ENCODE measurements at places on chromosomes 2 and 18.

DNA sequence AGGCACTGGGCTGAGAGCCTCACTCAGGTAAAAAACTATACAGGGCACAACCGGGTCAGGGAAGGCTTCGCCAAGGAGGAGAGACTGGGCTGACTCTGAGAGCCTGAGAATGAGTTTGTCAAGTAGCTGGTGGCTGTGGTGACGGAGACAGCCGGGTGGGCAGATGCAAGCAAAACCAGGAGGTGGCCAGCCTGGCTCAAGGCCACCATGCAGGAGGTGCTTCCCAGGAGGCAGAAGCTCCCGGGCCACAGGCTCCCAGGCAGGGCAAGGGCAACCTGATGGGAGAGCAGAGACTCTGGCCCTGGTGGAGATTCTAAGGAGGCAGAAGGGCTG, 2.9 kb upstream of the INHBB start:
- no peak for DNase-seq

DNA sequence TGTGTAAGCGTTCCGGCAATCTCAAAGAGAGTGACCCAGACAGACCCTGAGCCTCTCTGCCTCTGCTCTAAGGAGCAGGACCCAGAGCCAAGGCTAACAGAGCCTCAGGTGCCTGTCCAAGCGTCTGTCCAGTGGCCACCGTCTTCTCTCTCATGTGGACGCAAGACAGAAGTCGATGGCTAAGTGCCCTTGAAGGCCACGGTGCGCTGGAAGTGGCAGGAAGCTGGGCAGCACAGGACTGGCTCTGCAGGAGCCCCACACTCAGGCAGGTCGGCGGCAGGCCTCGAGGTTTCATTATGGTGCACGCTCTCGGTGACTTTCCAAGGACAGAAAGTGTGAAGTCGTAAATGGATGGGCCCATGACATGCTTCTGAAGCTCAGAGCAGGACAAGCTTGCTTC, 49.1 kb downstream of the HDAC4 start:
- DNase-seq, result no peak

GRCh38 chr18:36624451-36625167, 204.2 kb downstream of the TPGS2 start:
- no peak for DNase-seq

DNA sequence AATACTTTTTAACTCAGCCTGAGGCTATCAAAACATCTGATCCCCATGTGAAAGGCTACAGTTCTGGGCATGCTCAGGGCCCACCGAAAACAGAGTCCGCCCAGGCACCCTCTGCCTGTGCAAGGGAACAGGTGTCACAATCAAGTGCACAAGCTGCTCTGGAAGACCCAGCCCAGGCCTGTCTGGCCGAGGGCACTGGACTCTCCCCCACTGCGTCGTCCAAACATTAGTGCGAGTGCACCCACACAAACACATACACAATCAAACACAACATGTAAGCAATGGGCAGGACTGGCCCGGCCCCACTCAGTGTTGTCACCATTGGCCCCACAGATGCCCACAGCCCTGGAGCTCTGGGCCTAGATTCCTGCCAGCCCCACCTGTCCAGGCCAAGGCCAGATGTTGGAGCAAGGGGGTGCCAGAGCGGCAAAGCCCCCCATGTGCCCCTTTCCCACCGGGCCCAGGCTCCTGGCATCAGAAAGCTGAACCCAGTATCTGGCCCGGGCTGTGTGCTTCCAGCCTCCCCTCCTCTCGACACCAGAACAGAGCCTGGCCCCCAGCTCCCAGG, 617 bp upstream of the ALPG start:
- no peak for DNase-seq

- DNase-seq, result no peak
Observed at GRCh38 chr2:126894585-126895182, 4.0 kb upstream of the TEX51 start.

- DNase-seq, result no peak
Observed at GRCh38 chr2:51846796-51847195, 814.9 kb upstream of the NRXN1 start.

- DNase-seq, result no peak
Observed at GRCh38 chr2:237310515-237311114, 103.3 kb downstream of the COL6A3 start.

DNA sequence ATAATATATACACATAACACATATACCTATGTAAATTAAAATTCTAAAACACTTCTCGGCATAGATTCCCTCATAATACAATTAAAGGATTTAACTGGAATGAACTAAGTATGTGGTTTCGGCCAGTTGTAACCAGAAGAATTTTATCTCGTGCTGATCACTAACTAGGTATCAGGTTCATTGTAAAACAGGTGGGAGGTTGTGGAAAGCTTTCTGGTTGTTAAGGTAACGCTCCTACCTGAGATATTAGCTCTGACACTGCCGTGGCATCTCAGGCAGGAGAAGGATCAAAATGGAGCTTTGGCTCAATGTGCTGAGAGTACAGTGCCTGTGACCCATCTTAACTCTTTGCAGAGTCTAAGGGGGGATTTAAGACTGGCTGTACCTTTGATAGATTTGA, 42.5 kb downstream of the SLC9A2 start:
- DNase-seq, result no peak

DNA sequence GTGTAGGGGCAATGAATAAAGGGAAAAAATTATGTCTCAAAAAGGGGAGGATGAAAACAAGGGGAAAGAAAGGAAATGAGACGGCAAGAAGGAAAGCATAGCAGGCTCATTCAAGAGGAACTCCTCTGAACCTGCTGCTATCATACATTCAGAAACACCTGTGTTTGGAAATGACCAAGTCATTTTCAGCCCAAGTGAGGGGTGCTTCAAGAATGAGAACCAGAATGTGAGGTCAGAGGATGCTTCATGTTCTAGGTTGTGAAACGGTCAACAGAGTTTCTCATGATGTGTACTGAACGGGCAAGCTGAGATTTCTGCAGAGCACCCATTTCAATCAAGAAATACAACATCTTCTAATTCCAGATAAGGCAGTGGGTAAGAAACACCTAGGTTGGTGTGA, 1367.2 kb upstream of the CELF4 start:
- no peak for DNase-seq

DNA sequence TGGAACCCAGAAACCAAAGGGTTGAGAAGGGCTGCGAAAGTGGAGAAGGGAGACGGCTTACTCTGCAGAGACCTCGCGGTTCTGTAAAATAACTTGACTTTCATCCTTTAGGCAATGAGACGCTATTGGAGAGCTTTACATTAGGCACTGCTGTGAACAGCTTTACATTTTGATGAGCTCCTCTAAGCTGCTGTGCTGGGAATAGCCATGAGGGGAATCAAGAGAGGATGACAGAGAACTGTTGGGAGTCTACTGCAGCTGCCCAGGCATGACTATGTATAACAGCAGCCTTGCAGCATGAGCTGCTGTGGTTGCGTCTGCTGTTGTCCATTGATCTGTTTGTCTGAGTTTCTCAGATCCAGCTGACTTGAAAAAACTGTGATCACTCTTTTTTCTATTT, 310.8 kb upstream of the MAP2 start:
- no peak for DNase-seq

- DNase-seq, result no peak
Observed at GRCh38 chr2:23947350-23947749, 7.1 kb downstream of the UBXN2A start.

- DNase-seq, result no peak
Observed at GRCh38 chr2:126885751-126886210, 12.9 kb upstream of the TEX51 start.

- no peak for DNase-seq
Observed at GRCh38 chr2:199085261-199085660, 372.5 kb downstream of the SATB2 start.

DNA sequence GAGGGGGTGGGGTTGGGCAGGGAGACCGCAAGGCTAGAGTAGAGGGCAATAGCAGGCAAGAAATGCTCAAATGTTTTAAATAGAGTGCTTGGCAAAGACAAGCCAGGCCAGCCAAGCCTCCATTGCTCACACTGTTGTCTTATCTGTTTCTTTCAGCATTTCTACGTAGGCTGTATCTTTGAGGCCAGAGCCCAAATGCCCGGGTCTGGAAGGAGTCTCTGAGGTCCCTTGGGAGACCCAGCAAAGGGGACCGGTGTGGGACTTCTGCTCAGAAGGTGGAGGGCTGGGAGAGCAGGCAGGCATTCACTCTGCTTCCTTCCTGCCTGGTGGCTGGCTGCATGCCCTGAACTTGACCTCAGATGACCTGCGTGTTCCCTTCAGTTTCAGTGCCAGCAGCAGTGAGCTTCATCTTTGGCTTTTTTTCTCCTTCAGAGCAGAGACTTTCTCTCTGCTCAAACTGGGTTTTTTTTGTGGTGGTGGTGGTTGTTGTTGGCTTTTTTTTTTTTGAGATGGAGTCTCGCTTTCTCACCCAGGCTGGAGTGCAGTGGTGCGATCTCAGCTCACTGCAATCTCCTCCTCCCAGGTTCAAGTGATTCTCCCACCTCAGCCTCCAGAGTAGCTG, 13.7 kb upstream of the TET3 start:
- no peak for DNase-seq

- no peak for DNase-seq
Observed at GRCh38 chr18:77359561-77360314, 110.1 kb downstream of the GALR1 start.

GRCh38 chr2:7780321-7780720, 863.1 kb downstream of the RNF144A start:
- no peak for DNase-seq

Data from NCI-H524 (cell line).